Cardiac septum (tissue), 1 donor: ENCODE measurements at places on chromosomes 5 and 9. TPM values are rescaled to one million over a fixed set of nuclear protein-coding genes. Genes with fewer than 3 reads are reported as not detected.

GRCh38 chr5:167916706-167917105 lies 374.7 kb upstream of the WWC1 start:
- DNase-seq, result no peak

DNA sequence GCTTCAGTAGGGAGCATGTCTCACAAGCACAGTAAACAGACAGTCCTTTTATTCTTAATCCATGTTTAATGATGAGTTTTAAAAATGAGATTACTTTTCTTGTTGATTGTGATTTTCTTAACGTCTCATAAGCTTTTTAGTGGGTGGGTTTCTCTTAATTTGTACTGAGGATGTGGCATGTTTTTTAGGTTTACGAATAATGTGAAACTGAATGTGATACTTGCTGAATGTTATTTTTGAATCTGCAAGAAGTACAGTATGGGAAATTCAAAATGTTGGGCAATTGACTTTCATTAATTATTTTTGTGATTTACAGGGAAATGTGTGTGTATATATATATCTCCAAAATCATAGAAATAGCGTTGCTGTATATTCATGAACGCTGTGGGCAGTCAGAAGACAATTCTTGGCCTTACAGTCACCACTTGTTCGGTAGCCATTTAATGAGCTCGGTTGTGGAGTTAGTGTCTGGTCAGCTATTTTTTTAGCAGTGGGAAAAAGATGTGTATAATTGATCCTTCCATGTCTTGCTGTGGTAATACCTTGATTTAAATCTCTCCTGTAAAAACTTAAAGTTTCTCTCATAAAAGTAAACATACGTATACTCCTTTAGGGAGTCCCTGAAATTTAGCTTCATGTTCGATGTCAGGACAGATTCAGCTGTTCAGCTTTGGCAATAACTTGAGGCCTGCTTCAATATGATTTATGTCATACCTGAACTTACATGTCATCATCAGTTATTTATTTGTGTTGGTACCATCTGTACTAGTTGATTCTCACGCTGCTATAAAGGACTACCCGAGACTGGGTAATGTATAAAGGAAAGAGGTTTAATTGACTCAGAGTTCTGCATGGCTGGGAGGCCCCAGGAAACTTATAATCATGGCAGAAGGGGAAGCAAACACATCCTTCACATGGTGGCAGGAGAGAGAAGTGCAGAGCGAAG lies 15.0 kb downstream of the ICE1 start:
- DNase-seq, result no peak

DNA sequence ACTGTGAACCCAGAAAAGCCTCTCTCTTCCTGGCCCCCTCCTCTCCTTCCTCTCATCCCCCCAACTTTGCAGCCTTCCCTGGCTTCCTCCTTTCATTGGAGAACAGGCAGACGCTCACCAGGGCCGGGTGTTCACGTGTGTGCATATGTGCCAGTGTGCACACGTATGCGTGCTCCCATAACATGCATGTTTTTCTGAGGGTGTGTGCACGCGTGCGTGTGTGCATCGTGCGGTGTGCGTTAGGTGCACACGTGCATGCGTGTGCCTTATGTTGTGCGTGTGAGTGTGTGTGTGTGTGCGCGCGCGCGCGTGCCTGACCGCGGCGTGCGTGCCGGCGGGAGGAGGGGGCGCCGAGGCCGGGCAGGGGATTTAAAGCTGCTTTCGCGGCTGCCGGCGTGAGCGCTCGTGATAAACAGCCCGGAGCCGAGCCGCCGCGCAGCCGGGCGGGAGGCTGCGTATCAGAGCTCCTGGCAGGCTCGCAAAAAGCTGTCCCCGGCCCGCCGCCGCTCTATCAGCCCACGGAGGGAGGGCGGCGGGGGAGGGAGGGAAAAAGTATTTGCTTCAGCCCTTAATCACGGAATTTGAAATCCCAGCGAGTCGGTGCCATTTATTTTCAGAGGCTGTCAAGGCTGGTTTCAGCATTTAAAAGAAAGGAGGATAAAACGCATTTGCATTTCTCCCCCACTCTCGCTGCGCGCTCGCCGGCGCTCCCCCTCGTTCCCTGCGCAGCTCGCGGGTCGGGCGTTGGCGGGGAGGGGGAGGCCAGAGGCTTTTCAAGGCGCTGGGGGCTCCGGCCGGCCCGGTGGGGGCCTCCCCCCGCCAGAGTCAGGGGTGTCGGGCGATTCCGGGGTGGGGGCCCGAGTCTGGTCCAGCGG lies 183.9 kb downstream of the C9orf50 start:
- DNase-seq, result no peak

GRCh38 chr9:82563094-82563493 lies 499.8 kb downstream of the RASEF start:
- no peak for DNase-seq

- DNase-seq, result peak; percentile 99
Measured at GRCh38 chr5:127030259-127031146, at the start of gene MARCHF3. Gene MARCHF3 (minus strand): TSS chr5:127030558. CDS start chr5:126918171, 112,387 bp downstream.

GRCh38 chr9:25677301-25678146 lies 720 bp downstream of the TUSC1 start:
- DNase-seq, result peak; percentile 92

GRCh38 chr9:108093773-108094675 lies 604.5 kb upstream of the KLF4 start:
- DNase-seq, result no peak

GRCh38 chr5:124404796-124405195 lies 341.6 kb downstream of the ZNF608 start:
- DNase-seq, result no peak

- DNase-seq, result no peak
Measured at GRCh38 chr5:54384356-54384933, 71.1 kb upstream of the HSPB3 start.

- no peak for DNase-seq
Measured at GRCh38 chr5:43553381-43553780, 3.5 kb downstream of the PAIP1 start.

The VPS13A gene
- 50.2 TPM for total RNA-seq

The SMIM27 gene
- total RNA-seq, result 15.7 TPM

DNA sequence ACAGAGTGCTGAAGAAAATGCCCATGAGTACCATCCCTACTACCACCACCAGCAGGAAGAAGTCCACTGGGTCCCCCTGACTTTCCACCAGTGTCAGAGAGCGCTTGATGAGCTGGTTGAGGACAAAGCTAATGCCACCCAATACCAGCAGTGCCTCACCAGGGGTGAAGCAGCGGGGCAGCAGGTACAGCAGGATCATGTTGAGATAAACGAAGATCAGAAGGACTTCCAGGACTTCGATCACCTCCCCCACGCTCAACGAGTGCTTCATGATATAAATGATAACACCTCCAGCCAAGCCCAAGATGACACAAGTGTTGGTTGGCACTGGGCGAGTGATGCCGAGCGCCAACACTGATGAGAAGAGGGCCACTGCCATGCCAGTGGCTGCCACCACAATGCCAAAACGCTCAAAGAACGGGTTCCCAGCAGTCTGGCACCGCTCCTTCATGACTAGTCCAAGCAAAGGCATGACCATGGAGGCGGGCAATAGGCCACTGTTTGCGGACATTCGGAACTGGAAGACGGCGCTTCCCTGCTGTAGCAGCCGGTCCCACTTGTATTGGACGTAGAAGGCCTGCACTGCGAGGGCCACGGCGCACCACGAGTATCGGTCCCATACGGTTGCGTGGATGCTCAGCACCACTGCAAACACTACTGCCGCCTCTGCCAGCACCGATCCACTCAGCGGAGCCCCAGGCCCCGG lies 679 bp downstream of the DOLK start:
- peak; percentile 75 for DNase-seq

DNA sequence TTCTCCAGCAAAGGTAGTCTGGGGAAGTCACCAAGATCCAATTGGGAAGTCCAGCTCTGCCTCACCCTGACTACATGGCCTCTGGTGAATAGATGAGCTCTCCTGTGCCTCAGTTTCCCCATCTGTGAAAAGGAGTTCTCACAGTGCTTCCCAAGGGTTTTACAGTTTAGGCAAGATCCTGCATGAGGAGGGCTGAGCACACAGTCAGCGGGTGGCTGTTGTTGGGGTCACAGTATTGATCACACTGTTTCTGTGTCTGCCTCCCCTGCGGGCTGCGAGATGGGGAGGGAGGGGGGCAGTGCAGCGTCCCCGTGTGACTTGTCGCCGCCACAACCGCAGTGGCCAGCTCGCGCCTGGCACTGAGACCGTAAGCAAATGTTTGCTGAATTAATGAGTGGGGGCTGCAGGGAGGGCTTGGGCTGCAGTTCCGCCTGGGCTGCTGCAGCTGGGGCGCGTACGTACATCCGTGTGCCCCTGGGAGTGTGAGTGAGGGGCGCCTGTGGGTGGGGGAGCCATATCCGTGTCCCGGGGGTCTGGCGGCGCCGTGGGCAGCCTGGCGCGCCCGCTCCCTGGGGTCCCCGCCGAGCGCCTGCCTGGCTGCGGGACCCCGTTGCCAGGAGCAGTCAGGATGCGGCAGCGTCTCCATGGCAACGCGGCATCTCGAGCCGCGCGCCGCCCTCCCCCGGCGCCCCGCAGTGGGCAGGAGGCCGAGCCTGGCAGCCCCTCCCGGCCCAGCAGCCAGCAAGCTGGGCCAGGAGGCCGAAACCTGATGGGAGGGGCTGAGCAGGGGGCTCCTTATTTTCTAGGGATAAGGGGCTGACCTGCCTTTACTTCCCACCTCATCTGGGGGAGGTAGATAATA lies 31.4 kb upstream of the PSD2 start:
- DNase-seq, result no peak

The F12 gene
- not detected for total RNA-seq

GRCh38 chr5:135245521-135246499 lies 153.2 kb downstream of the MACROH2A1 start:
- DNase-seq, result no peak

- DNase-seq, result no peak
Measured at GRCh38 chr9:97041898-97042297, 3.0 kb upstream of the CTSV start.

The SPINK7 gene
- not detected for total RNA-seq

The CCNB1 gene
- total RNA-seq, result 2.1 TPM

The DRD1 gene
- 0.05 TPM for total RNA-seq

GRCh38 chr5:13771011-13771571 lies 173.4 kb downstream of the DNAH5 start:
- no peak for DNase-seq

DNA sequence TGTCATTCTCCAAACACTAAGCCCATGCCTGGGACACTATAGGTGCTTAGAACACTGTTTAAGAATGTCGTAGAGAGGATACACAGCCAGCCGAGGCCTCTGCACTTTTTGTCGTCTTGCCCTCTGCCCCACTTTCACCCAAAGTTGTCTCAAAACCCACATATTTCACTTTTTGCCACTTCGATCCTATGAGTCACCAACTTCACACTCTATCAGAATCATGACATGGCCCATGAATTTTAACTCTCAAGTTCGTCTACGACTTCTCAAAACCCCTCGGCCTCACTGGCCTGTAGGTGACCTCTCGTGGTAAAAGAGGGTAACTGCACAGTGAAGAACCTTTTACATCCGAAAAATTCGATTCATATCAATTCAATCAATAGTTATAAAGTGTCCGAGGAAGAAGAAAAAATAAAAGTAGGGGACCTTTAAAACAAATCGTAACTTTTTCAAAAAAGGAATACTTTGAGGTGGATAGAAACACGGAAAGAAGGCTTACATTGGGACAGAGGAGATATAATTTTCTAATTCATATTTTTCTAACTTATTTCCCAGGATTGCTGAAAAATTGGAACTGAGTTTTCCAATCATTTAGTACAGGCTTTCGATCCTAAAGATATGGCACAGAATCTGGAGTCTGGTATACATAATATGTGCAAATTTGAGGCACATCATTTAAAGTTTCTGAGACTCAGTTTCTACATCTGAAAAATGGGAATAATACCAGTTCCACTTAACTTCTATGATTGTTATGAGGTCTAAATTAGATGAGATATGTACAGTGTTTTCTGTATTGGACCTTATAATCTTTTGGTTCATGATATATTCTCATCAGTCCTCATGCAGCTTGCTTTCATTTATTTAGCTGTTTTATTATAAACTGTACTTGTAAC lies 122.6 kb downstream of the APBA1 start:
- DNase-seq, result no peak

The HMCN2 gene
- 5.3 TPM for total RNA-seq

The MCIDAS gene
- total RNA-seq, result not detected

The PKN3 gene
- total RNA-seq, result 6.2 TPM

DNA sequence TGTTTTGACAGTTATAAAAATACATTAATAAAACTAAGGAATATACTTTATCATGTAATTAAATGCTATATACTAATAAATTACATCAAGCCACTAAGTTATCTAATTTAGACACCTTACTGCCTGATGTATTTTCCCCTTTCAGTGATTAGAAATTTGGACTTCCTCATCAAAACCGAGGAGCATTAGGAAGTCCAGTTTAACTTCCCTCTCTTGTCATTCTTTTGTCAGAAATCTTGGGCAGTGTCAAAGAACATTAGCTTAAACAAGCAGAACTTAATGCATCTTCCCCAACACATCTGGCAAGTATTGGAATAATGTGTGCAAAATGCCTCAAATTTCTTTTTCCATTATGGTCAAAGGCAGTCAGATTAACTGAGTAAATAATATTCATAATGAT lies 81.6 kb downstream of the PLPP1 start:
- DNase-seq, result no peak

DNA sequence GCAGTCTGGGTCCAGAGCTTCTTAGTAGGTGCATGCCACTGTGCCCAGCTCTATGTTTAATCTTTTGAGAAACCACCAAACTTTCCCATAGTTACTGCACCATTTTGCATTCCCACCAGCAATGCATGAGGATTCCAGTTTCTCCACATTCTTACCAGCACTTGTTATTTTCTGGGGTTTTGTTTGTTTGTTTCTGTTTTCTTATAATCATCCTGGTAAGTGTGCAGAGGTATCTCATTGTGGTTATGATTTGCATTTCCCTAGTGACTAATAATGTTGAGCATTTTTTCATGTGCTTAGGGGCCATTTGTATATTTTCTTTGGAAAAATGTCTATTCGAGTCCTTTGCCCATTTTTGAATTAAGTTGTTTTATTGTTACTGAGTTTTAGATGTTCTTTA lies 11.4 kb downstream of the FOXE1 start:
- no peak for DNase-seq

The CHSY3 gene
- total RNA-seq, result 3.1 TPM

The BARHL1 gene
- not detected for total RNA-seq

The GMCL2 gene
- not detected for total RNA-seq

DNA sequence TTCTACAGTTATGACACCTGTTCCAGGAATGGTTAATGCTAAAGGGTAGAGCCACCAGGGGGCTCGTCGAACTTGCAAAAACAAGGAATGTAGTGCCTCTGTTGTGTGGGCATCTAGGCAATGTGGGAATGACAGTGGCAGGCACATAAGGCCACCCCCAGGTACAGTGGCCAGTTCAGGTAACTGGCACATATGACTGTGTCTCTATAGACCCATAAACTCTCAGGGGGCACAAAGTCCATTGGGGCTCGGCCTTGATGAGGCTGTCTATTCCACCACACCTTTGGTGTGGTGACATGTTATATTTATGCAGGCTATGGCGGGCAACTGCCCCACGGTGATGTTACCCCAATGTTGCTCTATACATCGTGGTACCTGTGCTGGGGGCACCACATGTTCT lies 59.6 kb upstream of the FAM120A start:
- DNase-seq, result no peak

GRCh38 chr5:41796061-41796460 lies 74.2 kb downstream of the OXCT1 start:
- DNase-seq, result no peak
